Kidney (tissue), 22 donors: ENCODE measurements at places on chromosomes 7 and 10. TPM values are rescaled to one million over a fixed set of nuclear protein-coding genes. Genes with fewer than 3 reads are reported as not detected.

Gene TUBB8
- total RNA-seq = not detected

Gene SH3PXD2A
- total RNA-seq = 20.1 TPM

Gene DKK1
- 1.5 TPM for total RNA-seq

Gene TRIP6
- 74.4 TPM for total RNA-seq

Gene CFAP43
- 7.2 TPM for total RNA-seq

Gene NUTM2E
- 0.16 TPM for total RNA-seq

Gene ZKSCAN5
- total RNA-seq = 9.1 TPM

Gene TAS2R41
- total RNA-seq = not detected

GRCh38 chr7:107693396-107693795, 32.8 kb downstream of the SLC26A4 start:
- H3K27me3 ChIP-seq = no peaks in the 10 kb centered on the region
- no peak overlapping the region for H3K27ac ChIP-seq
- no peaks in the 10 kb centered on the region for H3K4me1 ChIP-seq
- H3K36me3 ChIP-seq = no peaks in the 10 kb centered on the region
- DNase-seq = no peak
- H3K4me3 ChIP-seq = no peak overlapping the region

- no peak for DNase-seq
- H3K36me3 ChIP-seq = no peaks in the 10 kb centered on the region
- no peak overlapping the region for H3K4me3 ChIP-seq
- no peaks in the 10 kb centered on the region for H3K4me1 ChIP-seq
Measured at GRCh38 chr7:113282875-113283274, 164.5 kb upstream of the SMIM30 start.

DNA sequence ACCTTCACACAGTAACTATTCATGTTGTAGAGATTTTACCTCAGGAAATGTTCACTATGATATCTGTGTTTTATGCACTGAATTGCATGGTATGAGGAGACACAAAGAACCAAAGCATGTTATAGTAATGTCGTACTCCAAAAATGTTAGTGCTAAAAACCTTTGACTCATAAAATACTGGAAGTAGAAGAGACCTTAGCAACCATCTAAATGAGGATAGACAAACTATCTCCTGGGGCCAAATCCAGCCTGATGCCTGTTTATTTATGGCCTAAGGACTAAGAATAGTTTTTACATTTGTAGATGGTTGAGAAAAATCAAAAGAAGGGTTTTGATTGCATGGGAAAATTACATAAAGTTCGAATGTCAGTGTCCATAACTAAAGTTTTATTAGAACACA, 535.1 kb downstream of the INHBA start:
- H3K27me3 ChIP-seq = no peaks in the 10 kb centered on the region
- no peaks in the 10 kb centered on the region for H3K4me1 ChIP-seq
- DNase-seq = no peak
- H3K27ac ChIP-seq = no peak overlapping the region

DNA sequence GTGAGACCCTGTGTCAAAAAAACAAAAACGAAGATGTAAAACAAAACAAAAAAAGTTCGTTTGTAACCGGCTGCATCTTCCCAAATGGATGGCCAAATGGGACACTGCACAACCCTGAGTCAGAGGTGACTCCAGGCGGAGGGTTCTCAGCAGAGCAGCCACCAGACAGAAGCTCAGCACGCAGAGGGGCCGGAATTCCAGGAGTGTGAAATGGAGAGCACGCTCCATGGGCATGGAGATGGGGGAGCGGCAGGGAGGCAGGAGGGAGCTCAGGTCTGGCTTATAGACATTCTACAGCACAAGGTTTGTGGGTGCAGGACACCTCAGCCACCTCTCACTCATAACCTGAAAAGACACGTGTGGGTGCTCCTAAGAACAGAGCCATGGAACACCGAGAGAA, 227.0 kb downstream of the MAD1L1 start:
- H3K36me3 ChIP-seq = no peaks in the 10 kb centered on the region
- H3K4me3 ChIP-seq = no peak overlapping the region
- no peak overlapping the region for H3K27ac ChIP-seq
- H3K27me3 ChIP-seq = no peaks in the 10 kb centered on the region

GRCh38 chr10:111246136-111246535, 169.3 kb downstream of the ADRA2A start:
- DNase-seq = no peak
- H3K4me3 ChIP-seq = no peak overlapping the region
- H3K27ac ChIP-seq = no peak overlapping the region
- no peaks in the 10 kb centered on the region for H3K36me3 ChIP-seq

- H3K27ac ChIP-seq = no peak overlapping the region
- peak; percentile 45 for DNase-seq
Measured at GRCh38 chr7:39016609-39017008, 38.9 kb downstream of the POU6F2 start.

DNA sequence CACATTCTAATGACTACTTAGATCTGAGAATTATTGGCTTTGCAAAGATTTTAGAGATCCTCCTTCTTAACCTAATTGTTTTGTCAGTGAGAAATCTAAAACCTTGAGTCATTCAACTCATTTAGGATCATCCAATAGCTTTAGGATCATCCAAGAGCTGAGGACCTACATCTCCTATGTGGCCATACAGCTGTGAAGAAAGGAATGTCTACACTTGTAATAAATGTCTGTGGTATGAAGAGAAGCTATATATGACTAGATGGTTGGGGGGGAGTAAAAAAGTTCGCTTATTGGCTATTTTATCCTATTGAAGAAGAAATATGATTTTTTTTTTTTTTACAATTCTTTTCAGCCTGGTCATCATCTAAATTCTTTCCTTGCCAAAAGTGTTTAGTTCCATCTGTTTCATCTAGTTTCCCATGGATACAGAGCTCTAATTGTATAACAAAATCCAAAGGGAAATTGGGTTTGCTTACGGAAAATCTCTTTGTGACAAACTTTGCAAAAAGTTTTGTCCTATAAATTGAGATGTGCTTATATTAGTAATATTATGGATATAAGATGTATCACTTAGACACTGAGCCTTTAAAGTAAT, 196.7 kb downstream of the PRKG1 start:
- H3K4me3 ChIP-seq = no peak overlapping the region
- no peaks in the 10 kb centered on the region for H3K36me3 ChIP-seq
- no peaks in the 10 kb centered on the region for H3K27me3 ChIP-seq

DNA sequence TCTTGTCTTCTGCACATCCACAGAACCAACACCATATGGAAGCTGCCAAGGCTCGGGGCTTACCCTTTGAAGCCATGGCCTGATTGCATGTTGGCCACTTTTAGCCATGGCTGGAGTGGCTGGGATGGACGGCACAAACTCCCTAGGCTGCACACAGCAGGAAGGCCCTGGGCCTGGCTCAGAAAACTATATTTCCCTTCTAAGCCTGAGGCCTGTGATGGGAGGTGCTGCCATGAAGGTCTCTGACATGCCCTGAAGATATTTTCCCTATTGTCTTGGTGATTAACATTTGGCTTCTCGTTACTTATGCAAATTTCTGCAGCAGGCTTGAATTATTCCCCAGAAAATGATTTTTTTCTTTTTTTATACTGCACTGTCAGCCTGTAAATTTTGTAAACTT, 387.0 kb upstream of the KCND2 start:
- no peak for DNase-seq
- H3K4me1 ChIP-seq = no peaks in the 10 kb centered on the region
- H3K36me3 ChIP-seq = no peaks in the 10 kb centered on the region
- no peaks in the 10 kb centered on the region for H3K27me3 ChIP-seq

DNA sequence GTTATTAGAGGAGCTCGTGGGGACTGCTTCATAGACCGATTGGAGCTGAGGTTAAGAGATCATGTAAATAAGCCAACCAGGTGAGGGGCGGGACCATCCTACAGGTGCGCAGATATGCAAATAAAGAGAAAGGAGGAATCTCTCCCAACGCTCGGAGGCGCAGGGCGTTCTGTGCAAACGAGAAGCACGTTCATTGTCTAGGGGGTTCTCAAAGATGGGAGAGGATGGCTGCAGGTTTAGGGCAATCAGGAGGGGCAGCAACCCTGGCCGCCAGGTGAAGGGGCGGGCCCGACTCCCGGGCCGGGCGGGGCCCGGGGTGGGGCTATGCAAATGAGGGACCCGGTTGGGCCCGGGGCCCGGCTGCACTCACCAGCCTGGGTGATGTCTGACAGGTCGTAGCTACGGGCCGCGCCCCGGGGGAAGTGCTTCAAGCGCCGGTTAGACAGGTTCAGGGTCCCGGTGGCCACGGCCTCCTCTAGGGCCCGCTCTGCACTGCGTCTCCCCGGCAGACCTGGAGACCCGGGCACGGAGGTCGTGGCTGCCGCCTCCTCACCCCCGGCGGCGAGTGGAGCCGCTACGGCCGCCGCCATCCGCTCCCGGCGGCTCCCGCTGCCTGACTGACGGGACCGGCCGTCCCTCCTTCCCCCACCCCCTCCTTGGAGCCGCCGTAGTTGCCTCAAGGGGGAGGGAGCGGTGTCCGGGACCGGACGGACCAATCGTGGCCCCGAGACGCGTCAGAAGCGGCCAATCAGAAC, at the start of gene LRCH4:
TSS of gene LRCH4 (minus strand) at position 619 of the 755 bp plus-strand sequence. CDS start at position 590, 29 bp downstream.
- peaks cover 7% of the 10 kb centered on the region for H3K4me1 ChIP-seq
- H3K27ac ChIP-seq = peak within 1 kb of the TSS; percentile 95
- no peaks in the 10 kb centered on the region for H3K27me3 ChIP-seq
- DNase-seq = no peak

DNA sequence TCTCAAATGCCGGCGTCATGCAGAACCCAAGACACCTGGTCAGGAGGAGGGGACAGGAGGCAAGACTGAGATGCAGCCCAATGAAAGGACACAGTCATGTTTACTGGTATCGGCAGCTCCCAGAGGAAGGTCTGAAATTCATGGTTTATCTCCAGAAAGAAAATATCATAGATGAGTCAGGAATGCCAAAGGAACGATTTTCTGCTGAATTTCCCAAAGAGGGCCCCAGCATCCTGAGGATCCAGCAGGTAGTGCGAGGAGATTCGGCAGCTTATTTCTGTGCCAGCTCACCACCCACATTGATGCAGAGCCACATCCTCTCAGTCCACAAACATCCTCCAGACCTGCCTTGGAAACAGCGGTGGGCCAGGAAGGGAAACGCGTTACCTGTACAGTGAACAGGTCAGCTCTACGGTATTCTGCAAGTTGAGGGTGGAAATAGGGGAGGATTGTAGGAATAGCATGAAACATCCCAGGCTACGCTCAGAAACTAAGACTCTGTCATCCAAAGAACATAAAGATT, 133.1 kb upstream of the PRSS1 start:
- H3K27me3 ChIP-seq = no peaks in the 10 kb centered on the region
- H3K4me1 ChIP-seq = no peaks in the 10 kb centered on the region
- H3K4me3 ChIP-seq = no peak overlapping the region
- no peaks in the 10 kb centered on the region for H3K36me3 ChIP-seq
- no peak overlapping the region for H3K27ac ChIP-seq

- DNase-seq = no peak
- H3K27me3 ChIP-seq = no peaks in the 10 kb centered on the region
- H3K27ac ChIP-seq = no peak overlapping the region
- no peak overlapping the region for H3K4me3 ChIP-seq
- no peaks in the 10 kb centered on the region for H3K4me1 ChIP-seq
Measured at GRCh38 chr7:12943781-12944180, 256.3 kb downstream of the ARL4A start.

GRCh38 chr7:304574-305409, 14.8 kb downstream of the FOXL3 start:
- H3K36me3 ChIP-seq = no peaks in the 10 kb centered on the region
- H3K4me1 ChIP-seq = no peaks in the 10 kb centered on the region
- H3K27ac ChIP-seq = no peak overlapping the region
- H3K4me3 ChIP-seq = peak overlapping the region; percentile 37

- no peak overlapping the region for H3K27ac ChIP-seq
- no peak for DNase-seq
- no peak overlapping the region for H3K4me3 ChIP-seq
- no peaks in the 10 kb centered on the region for H3K27me3 ChIP-seq
Measured at GRCh38 chr7:68043546-68043945, 1046.9 kb downstream of the TYW1 start.

DNA sequence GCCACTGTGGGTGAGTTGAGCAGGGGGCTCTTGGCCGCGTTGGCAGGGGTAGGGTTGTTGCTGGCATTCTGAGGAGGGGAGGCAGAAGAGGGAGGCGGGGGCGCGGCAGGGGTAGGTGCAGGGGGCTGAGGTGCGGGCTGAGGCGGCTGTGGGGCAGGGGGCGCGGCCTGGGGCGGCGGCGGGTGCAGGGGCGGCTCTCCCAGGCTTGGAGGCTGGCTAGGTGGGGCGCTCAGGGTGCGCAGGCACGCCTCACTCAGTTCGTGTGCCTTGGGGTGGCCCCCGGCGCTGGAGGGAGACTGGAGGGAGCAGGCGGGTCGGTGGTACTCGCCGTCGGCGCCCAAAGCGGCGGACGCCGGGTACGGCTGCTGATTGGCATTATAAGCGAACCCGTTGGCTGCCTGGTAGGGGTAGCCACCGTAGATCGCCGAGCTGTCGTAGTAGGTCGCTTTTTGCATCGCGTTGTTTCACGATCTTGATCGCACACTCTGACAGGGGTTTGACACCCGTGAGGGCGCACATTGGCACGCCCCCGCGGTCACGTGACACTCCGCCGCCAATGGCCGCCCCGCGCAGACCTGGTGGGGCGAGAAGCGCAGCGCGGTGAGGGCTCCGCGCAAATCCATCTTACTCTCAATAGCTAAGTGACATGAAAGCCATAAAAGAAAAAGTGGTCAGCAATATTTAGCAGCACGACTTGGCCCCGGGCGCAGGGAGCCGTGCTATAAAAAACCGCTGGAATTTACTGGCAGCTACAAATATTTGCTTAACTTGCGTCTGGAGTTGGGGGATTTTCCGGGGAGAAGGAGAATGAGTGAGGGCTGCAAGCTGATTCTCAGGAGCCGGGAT, 7.9 kb upstream of the HOXA2 start:
- peaks cover 18% of the 10 kb centered on the region for H3K4me1 ChIP-seq
- H3K36me3 ChIP-seq = peaks cover 4% of the 10 kb centered on the region
- peak; percentile 91 for DNase-seq
